Lower leg skin (tissue), 4 donors: ENCODE measurements at places on chromosomes 5 and 9.

- DNase-seq = no peak
Observed at GRCh38 chr9:33952066-33952465, 96.6 kb downstream of the UBAP2 start.

DNA sequence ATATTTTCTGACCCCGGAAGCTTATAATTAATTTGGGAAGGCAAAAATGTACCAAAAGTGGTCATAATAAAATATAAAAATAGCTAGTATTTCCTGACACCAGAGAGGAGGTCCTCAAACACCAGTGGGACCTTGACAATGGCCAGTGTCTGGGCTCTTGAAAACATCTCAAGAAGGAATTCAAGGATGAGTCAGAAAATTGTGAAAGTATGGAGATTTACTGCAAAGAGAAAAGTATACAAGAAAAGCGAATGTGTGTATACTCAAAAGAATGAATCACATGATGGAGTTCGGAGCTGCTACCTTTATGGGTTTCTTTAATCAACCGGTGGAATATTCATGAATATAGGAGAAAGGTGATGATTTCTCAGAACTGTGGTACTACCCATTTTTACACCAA is 1709.0 kb upstream of the WWC1 start:
- no peak for DNase-seq

DNA sequence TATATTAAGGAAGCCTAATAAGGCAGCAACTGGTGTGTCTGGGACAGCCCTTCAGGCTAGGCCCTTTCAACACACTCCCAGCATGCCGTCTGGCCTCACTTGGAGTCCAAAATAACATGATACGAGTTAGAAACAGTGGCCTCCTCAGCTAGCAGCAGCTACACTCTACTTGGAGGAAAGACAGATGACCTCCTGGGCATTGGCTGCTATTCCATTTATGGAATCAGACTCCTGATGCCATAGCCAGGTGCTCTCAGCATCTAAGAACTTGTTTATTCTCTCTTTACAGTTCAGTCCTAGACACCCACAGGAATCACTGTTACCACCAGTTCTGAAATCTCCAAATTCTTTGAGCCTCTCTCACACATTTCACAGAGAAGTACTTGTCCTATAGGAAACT is 31.8 kb downstream of the RUSC2 start:
- DNase-seq = no peak

DNA sequence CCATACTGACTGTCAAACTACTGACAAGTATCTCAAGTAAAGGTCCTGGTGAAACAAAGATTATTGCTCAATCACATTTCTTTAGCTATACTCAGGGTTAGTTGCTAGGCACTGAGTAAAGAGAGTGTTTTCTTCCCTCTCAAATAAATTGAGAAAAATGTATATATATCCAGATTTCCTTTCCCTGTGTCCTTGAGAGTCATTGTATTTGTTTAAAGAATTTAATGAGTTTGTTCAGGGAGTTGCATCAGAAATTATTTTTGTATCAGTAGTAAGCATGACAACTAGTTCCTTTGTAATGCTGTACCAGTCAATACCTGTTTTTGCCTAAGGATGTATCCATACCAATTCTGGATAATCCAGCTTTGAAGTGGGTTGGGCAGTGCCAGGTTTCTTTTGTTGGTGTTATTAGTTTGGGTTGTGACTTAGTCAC is 3.2 kb upstream of the ANKHD1 start:
- no peak for DNase-seq
